ENCODE measurements at places on chromosomes 2 and 18. TPM values are rescaled to one million over a fixed set of nuclear protein-coding genes. Genes with fewer than 3 reads are reported as not detected.

GRCh38 chr2:16081316-16082200 lies 141.2 kb downstream of the MYCN start:
- DNase-seq: no peak

DNA sequence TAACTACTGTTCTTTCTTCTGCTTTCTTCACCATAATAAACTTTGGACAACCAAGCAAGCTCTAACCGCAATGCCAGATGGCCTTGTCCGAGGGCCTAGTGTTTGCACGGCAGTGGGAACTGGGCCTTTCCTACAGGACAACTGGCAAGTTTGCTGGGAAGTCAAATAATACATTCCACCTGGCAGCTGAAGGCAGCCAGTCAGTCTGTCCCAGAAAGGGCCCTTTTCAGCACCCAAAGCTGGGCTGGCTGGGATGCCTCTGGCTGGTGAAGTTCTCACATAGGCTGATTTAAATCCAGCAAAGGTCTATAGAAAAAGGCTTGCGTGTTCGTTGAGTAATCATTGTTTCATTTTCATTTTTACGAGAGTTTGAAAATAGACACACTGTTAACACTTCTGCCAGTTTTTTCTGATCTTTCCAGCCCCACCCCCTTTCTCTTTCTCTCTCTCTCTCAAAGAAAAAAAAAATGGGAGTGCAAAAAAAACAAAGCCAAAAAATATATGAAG lies 110.0 kb upstream of the EPAS1 start:
- DNase-seq: peak; percentile 49

- peak; percentile 68 for DNase-seq
These were observed at the start of gene SYT4 for GRCh38 chr18:43277164-43277600. Gene SYT4 (minus strand): TSS chr18:43277490. CDS start chr18:43277281, 209 bp downstream.

GRCh38 chr18:62080172-62080900 lies 106.5 kb downstream of the PIGN start:
- no peak for DNase-seq

GRCh38 chr2:86002375-86002774 lies 103.3 kb downstream of the POLR1A start:
- peak; percentile 23 for DNase-seq

DNA sequence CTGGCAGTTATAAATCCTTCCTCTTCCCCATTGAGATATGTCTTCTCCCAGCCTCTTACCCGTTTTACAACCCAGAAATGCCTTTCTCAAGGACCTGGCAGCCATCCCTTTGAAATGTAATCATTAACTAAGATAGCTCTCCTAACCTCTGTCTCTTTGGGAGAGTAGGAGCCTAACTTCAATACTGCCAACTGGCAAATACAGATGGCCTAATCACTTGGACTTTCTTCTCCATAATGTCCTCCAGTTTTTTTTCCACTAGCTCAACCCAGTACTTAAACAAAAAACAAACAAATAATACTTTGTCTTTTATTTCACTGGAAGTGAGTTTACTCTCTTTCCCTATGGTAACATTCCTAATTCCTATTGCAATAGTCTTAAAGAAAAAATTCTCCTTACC lies 1391.1 kb downstream of the SUCLG1 start:
- DNase-seq: no peak

DNA sequence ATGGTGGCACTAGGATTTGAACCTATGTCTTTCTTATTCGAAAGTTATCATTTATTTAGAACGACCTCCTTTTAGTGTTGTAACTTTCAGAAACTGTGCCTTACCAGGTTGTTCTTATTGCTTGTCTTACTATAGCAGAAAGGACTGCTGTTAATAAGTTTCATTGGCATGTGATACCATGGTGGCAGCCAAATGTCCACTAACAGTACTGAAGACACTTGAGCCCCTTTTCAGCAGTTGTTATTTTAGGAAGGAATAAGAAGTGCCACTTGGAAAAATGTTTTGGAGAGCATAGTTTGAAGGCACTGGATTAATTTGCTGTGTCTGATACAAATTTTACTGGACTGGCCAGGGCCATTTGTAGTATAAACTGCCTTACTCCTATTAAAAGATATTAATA lies 37.7 kb downstream of the CEP192 start:
- DNase-seq: no peak

- DNase-seq: no peak
These were observed 7.2 kb upstream of the MAL start for GRCh38 chr2:95018301-95018700.

DNA sequence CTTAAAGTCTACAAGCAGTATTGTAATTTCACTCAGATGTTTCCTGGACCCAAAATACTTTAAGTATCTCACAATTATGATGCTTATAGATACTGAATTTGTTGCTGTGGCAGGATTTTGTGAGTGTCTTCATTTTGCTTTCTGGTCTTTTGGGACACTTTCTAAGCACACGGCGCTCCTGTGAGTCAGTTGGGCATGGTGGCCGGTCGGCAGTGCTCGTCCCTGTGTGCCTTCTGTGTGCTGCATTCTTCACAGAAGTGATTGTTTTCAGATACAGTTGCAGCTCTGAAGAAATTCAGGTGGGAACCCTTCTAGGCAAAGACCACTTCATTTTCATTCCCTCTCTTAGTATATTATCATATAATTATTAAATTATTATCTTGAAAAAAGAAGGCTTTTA lies 273.3 kb downstream of the ZNF407 start:
- no peak for DNase-seq

DNA sequence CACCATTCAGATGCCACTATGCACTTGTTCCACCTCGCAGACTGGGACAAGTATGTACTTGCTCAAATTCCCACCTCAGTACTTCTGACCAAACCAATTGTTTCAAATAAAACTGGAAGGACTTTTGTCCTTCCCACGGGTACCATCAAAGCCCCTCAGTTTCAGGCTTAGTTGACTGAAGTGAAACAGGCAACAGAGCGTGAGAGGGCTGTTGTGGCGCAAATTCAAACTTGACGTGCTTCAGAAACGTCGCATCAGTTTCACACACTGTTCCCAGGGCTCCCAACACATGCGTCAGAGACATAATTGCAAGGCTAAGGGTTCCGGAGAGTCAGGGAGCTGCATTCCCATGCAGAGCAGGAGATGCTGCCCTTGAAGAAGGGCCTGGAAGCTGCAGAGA lies 33.7 kb downstream of the RNF152 start:
- DNase-seq: no peak

GRCh38 chr18:11761553-11761952 lies 72.5 kb downstream of the GNAL start:
- DNase-seq: no peak

DNA sequence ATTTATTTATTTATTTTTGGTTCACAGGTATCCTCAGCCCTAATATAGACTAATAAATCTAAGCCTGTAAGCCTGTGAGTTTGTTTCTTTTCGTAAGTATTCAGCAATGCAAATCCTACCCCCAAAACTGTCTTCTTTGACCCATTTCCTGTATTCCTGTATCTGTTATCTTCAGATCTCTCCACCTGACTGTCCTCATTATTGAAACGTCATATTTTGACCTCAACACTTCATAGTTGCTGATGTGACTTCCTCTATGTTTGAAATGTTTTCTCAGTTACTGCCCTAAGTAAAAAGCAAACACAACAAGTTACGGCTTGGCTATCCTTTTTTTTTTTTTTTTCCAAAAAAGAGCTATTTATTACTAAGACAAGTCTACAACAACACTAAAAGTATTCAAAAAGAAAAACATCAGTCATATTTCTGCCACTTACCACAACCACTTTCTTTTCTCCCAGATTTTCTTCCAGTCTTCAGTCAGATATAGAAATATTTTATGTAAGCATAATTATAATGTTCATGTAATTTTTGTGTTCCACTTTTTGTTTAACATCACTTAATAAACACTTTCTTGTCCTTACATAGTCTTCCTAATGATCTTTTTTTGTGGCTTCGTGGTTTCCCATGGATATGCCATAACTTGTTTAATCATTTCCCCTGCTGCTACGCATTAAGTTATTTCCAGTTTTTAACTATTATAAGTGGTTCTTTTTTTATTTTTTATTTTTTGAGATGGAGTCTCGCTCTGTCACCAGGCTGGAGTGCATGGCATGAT lies 45.0 kb upstream of the EML4 start:
- no peak for DNase-seq

GRCh38 chr2:15412309-15412708 lies 148.8 kb downstream of the NBAS start:
- DNase-seq: no peak

DNA sequence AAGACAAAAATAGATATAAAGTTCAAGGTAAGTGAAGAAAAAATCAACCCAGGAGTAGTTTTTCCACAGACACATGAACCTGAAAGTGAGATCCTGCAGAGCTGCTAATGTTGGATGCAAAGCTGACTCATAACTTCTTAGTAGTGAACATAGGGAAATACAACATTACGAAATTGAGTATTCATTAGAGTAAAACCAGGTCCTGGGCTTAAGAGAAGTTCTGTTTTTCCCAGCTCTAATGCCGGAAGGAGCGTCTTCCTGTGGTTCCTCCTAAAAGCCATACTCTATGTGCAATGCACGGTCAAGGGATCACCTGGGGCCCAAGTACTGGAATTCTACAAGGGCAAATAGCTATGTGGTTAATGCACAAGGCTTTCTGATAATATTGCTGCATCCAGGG lies 141.7 kb downstream of the RBMS1 start:
- DNase-seq: no peak

DNA sequence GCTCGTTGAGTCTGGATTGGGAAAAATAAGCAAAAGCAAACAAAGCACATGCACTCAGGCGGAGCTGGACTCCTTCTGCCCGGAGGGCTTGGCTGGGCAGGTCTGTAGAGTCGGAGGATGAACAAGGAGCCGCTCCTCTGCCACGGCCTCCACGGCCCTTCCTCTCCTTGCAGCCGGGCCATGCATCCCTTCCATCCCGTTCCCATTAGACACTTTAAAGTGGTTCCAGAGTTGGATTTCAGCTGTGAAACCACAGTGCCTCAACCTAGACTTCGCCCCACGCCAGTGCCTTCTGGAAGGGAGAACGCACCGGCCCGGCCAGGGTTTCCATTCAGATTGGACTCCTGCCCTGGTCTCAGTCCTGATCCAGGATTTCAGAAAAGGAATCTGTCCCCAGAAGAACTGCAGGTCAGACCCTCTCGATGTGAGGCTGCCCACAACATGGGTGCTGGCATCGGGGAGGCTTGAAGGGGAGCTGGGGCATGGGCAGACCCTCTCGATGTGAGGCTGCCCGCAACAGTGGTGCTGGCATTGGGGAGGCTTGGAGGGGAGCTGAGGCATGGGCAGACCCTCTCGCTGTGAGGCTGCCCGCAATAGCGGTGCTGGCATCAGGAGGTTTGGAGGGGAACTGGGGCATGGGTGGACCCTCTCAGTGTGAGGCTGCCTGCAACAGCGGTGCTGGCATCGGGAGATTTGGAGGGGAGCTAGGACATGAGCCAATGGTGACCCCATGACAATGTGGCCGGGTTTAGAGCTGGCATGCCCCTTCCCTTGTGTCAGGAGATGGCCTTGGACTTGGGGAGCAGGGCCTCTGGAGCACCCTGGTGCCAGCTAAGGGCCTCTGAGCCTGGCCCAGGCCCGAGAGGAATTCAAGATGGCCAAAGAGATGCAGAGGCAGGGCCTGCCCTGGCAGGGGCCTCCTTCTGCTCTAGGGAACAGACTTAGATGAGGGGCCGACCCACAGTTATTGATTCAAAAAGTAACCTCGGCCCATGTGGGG lies 304.5 kb downstream of the NDUFA10 start:
- DNase-seq: no peak

- DNase-seq: no peak
These were observed 149.0 kb downstream of the DSEL start for GRCh38 chr18:67367540-67367939.

- no peak for DNase-seq
These were observed 92.3 kb downstream of the MYT1L start for GRCh38 chr2:2238726-2239269.

DNA sequence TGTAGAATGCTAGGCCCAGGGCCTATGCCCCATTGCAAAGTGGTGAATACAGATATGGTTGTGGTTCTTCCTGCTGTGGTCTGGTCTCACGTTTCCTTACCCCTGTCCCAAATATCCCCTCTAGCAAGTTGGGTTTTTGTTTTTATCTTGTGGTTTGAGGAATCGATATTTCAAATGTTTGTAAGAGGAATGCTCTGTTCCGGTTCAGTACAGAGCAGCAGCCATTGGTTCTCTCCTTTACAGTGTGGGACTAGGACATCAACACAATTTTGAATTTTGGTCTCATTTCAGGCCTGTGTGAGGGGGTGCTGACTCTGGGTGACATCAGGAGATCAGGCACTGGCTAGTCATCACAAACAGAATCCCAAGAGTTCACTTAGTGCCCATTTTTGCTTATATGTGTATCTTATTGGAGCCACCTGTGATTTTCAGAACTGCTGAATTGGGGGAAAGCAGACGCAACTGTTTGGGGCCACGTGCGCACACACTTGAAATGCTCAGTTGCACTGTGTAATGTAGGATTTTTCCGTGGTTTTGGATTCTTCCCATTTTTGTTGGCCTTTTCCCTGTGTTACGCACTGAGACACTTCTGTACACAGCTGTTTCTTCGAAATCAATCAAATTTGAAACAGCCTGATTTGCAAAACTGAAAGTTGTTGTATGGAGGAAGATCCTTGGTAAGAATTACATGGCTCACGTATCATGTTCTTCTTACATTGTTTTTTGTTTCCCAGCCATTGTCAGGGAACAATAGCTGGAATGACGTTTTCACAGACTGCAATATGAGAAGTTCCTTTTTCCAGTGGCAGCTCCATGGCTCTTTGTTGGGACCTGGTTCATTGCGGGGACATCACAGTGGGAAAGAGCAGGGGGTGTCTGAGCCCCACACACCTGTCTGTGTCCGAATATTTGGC lies 8.6 kb downstream of the SH3BP4 start:
- DNase-seq: no peak

DNA sequence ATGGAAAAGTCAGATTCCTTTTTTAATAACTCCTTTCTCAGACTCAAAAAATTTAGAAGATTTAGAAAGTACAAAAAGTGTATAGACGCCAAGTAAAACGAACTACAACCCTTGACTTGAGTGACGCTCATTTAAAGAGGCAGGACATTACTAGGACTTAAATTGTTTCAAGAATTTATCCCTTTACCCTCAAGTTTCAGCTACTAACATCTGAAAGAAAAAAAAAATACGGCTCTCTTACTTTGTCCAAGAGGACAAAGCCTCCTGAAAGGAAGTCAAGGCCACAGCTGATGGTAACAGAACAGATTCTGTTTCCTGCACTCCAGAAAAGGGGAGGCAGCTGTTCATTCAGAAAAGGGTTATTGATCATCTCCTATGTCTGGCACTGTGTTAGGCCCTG lies 57.6 kb upstream of the PKDCC start:
- no peak for DNase-seq

DNA sequence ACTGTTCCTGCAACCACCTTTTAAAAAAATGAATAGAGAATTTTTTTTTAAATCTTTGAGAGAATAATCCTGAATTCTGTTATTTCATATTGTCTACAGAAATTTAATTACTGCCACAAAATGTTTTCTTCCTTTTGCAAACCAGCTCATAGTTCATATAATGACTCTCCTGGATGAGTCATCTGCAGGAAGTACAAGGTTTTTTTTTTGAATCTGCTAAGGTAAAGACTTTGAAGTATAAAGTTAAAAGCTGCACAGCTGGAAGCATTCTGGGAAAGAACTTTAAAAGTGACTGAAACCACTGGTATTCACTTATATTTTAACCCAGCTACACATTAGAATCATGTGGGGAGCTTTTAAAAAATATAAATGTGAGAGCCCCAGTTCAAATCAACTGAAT lies 25.4 kb downstream of the SESTD1 start:
- no peak for DNase-seq

GRCh38 chr18:57959278-57959677 lies 84.7 kb upstream of the NEDD4L start:
- DNase-seq: peak; percentile 49

- DNase-seq: no peak
These were observed 606.0 kb upstream of the GCFC2 start for GRCh38 chr2:76316691-76317090.

SPOPL gene
- total RNA-seq: 14.2 TPM

LOXHD1 gene
- not detected for total RNA-seq

PREPL gene
- 20.5 TPM for total RNA-seq

RAB17 gene
- 80.7 TPM for total RNA-seq

FOXD4L1 gene
- total RNA-seq: not detected
